ENCODE measurements at places on chromosomes 7 and 10. TPM values are rescaled to one million over a fixed set of nuclear protein-coding genes. Genes with fewer than 3 reads are reported as not detected.

Gene SPDYE8
- not detected for total RNA-seq

Gene SMKR1
- 0.22 TPM for total RNA-seq

Gene FAM25C
- total RNA-seq: not detected

Gene GATA3
- under 0.01 TPM for total RNA-seq

Gene USP6NL
- total RNA-seq: 11.3 TPM

Gene GARIN1A
- 0.20 TPM for total RNA-seq

Gene AKR1C1
- total RNA-seq: 8.7 TPM

Gene EPO
- total RNA-seq: not detected

Gene GRID2IP
- under 0.01 TPM for total RNA-seq

Gene LRIT1
- not detected for total RNA-seq

Gene IRF5
- total RNA-seq: not detected

Measured in lung microvascular endothelial cell (primary cell).